ENCODE measurements at places on chromosomes 7 and 10.

GRCh38 chr10:69867699-69868558 lies 66.2 kb downstream of the COL13A1 start:
- no peak for DNase-seq

GRCh38 chr7:133821171-133821570 lies 306.0 kb upstream of the LRGUK start:
- no peak for DNase-seq

DNA sequence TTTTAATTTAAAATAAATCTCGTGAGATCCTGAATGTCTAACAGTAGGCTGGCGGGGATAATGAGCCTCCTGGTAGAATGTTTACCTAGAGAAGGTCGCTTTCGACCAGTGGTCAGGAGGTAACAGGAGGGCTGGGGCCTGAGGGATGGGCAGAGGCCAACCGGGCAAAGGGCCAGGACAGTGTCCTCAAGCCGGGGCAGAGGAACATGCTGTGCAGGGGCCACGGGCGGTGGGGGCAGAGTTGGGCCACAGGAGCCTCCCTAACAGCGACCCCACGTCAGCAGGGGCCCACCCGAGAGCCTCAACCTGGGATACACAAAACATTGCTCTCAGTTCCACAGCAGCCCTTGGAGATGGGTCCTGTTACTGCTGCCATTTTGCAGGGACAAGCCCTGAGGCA lies 14.5 kb downstream of the CFAP46 start:
- no peak for DNase-seq

DNA sequence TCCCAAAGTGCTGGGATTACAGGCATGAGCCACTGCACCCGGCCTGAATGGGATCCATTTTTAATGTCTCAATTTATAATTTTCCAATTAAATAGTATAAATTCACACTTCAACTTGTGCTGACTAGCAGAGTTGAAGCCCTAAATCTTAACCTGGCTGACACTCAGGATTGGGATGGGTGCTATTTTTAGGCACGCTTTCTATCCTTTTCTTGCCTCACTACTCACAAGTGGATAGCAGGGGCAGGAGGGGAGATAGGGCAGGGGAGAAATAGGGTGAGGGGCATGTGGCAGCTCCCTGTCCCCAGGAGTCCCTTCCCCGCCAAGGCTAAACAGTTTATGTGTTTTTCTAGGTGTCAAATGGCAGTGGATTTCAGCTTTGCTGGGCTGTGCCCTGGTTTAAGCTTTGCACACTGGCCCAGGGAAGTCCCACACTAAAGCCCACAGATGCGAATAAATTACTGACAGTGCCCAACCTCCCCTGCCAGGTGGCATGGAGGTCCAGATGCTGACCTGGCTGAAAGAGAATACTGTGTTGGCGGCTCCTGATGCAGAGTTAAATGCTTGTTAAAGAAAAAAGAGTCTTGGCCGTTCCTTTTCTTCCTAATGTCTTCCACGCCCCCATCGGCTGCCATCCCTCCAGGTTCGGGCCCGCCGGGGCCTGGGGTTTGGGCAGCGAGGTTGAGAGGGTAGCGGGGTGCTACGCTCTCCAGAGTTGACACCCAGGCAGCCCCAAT lies 36.2 kb upstream of the EFCAB10 start:
- no peak for DNase-seq

DNA sequence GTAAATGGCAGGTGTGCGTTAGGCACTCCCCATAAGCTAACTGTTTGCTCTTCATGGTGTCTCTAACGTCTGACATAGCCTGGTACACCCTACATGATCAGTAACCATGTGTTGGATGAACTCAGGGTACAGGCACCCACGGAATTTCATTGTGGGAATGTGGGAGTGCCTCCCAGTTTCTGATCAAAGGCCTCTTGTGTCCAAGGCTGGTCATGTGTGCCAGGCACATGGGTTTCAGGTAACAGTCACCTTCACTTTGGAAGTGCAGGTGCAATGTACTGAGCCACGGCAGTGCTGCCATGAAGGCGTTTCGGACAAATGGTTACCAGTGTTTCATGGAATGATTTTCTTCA lies 298.3 kb downstream of the DNAJB6 start:
- DNase-seq, result no peak

GRCh38 chr10:132257271-132257670 lies 50.5 kb downstream of the STK32C start:
- DNase-seq, result no peak

GRCh38 chr10:116836902-116837523 lies 12.3 kb upstream of the ENO4 start:
- DNase-seq, result no peak

GRCh38 chr7:38828026-38828425 lies 81.0 kb downstream of the VPS41 start:
- DNase-seq, result no peak

DNA sequence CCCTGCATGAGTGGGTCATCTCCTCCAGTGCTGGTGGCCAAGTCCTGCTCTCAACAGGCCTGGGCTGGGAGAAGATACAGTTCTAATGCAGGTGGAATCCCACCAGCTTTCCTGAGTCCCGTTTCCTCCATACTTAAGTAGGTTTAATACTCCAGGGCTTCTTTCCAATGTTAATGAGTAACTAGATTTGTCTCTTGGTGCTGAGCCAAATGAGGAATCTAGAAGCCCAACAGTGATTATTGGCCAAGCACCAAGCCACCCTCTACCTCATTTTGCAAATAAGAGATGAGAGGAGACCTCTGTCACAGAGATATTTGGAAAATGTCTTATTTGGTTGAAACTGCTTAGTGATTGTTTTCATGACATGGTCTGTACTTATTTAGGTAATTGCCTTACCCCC lies 37.1 kb downstream of the STARD3NL start:
- no peak for DNase-seq

- DNase-seq, result no peak
Measured at GRCh38 chr10:122113945-122114747, 125.2 kb downstream of the TACC2 start.

DNA sequence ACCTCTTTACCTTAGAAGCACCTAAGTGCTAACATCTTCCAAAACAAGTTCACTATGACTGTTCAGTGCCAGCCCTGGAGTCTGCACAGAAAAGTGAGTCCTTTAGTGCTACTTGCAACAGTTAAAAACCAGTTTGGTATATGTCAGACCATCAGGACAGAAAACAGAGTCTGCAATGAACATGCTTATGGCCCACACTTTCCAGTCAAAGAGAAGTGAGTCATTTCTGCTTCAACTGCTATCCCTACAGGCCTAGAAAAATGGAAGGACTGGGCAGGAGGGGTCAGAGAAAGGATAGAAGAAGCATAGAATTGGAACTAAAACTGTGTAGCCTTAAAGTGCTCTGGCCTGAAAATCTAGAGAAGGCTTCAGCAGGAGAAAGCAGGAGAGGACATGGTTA lies 108.0 kb downstream of the PDE1C start:
- DNase-seq, result no peak

DNA sequence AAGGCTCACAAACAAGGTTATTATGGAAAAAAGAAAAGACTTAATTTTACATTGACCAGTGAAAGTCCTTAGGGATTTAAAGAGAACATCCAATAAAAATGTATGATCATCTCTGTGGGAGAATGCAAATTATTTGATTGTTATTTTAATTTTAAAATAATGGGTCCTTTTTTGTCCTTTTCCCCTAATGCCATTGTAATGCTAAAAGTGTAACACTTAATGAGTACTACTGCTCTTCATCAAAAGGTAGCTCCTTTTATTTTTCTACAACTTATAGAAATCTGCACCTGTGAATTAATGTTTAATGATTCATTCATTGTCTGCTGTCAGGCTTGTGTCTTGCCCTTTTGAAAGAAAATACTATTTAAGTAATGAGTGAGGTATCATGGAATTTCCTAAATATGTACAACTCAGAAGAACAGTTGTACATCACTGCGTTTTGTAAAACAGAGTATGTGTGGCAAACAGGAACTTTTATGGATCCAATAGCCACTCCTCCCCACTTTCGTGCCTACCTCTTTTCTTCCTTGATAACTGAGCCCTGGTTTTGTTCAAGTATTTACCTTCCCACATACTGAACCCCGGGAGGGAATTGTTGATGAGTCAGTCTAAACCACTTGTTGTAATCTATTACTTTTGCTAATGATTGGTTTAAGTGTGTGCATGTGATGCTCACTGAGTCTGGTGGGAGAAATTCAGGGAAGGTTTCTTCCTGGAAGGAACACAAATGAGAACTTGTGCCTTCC lies 19.9 kb upstream of the TRUB1 start:
- DNase-seq, result no peak

DNA sequence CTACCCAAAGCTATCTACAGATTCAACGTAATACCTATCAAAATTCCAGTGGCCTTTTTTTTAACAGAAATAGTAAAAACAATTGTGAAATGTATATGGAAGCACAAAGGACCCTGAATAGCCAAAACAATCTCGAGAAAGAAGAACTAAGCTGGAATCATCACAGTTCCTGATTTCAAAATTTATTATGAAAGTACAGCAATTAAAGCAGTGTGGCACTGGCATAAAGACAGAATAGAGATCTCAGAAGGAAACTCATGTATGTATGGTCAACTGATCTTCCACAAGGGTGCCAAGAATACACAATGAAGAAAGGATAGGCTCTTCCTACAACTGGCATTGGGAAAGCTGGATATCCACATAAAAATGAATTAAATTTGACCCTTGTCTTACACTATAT lies 23.2 kb downstream of the PNLIPRP3 start:
- DNase-seq, result no peak

GRCh38 chr7:19121977-19122588 lies 4.6 kb upstream of the TWIST1 start:
- no peak for DNase-seq

DNA sequence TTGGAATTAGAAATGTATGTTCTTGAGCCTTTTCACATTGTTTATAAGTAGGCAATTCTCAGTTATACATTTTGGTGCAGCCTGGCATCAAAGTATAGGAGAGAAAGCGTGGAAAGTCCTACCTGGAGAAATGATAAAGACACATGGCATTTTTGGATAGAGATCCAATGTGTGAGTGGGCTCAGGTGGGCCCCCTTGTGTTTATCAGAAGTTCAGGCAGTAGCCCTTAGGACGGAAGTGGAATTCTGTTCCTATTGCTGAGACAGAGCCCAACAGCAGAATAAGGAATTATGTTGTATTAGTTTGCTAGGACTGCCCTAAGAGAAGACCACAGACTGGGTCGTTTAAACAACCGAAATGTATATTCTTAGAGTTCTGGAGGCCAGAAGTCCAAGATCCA lies 85.2 kb upstream of the AMPH start:
- DNase-seq, result no peak

- DNase-seq, result no peak
Measured at GRCh38 chr10:100741378-100742075, 3.9 kb upstream of the PAX2 start.

DNA sequence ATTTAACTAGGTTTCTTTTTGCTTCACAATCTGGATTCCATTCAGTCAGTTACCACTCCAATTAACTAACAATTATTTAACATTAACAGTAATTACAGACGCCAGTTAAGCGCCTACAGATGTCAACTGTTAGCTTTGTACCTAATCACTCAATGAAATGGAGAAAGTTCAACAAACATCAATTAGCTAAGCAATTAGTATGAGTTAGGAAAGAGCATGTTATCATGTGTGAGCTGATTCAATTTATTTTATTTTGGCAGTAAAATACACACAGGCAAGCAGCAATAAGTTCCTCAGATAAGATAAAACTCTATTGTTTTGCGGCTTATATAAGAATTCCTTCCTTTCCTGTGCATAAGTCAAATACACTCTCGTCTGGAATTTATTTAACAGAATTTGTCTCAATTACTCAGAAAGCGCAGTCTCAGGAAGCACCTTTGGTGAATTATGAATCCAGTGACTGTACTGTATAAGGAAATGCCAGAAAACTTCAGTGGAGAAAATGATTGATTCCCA lies 427.1 kb upstream of the GALNT17 start:
- no peak for DNase-seq

DNA sequence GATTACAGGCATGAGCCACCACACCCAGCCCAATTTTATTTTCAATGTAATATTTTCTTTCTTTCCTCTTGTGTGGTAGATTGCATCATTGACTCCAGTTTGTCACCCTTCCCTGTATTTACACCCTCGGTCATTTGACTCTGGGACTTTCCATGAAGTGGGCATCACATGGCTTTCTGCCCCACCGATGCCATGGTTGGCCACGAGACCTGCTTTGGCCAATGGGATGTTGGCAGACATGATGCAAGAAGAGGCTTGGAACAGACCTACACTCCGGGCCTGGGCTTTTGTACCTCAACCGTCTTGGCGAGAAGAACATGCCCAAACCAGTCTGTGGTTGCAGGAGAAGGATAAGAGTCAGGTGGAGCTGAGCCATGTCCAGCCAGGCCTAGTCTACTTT lies 38.8 kb upstream of the CACUL1 start:
- DNase-seq, result no peak

- no peak for DNase-seq
Measured at GRCh38 chr7:108576116-108576515, 6.4 kb downstream of the DNAJB9 start.

DNA sequence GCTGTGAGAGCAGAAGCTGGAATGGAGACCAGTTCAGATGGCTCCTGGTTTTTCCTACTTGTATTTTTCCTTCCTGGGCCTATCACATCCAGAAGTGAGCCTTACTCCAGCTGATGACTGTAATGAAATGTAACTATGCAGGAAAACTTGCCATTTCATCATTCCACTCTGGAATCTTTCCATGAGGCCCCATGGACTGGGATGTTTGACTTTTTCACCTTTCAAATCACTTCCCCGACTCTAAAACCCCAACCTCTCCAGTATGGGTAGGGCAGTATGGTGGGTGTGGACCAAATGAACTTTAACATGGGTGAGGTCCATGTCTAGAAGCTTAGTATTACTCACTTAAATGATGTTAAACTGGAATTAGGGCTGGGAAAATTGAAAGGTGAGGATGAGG lies 40.3 kb upstream of the DLD start:
- no peak for DNase-seq

- peak; percentile 20 for DNase-seq
Measured at GRCh38 chr10:129517680-129518057, 50.6 kb downstream of the MGMT start.

- peak; percentile 57 for DNase-seq
Measured at GRCh38 chr7:2698581-2699288, 10.7 kb downstream of the AMZ1 start.

DNA sequence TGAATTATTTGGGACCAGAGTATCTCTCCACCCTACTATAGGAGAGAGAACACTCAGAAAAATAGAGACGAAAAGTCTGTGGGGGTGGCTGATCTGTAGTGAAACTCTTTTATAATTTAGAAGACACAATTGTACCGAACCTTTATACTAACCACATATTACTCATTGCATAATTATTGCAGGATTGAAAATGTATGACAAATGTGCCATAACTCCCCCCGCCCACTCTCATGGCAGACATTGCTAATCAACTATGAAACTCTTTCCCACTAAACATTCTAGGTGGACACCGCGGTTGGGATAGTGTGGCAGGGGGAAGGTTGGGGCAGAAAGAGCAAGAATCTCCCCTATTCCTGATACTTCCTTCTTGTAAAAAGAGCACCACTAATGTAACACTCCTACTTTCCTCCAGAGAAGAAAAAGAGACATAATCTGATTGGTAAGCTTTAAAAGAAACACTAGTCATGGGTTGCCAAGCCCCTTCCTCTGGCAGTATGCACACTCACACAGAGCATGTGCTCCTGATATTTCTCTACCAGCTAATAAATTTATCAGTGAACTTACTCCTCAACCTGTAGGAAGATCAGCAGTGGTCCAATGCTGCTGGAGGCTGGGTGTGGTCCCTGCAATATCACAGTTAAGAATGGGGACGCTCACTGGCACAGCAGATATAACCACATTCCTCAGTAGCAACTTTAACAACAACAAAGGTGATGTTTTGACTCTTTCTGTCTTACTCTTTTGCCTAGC lies 18.7 kb upstream of the ARID5B start:
- DNase-seq, result no peak

- no peak for DNase-seq
Measured at GRCh38 chr10:116771101-116771958, 29.0 kb upstream of the HSPA12A start.
